ENCODE measurements at places on chromosomes 7 and 10. TPM values are rescaled to one million over a fixed set of nuclear protein-coding genes. Genes with fewer than 3 reads are reported as not detected.

Gene SAP25
- 0.34 TPM for total RNA-seq

Gene PDE6C
- not detected for total RNA-seq

Gene CTAGE8
- not detected for total RNA-seq

Gene HYAL4
- not detected for total RNA-seq

Gene GPR146
- 0.15 TPM for total RNA-seq

Gene PPP1R17
- not detected for total RNA-seq

Gene SPDYE1
- total RNA-seq, result not detected

Gene ARL4A
- total RNA-seq, result 23.3 TPM

Gene DENND2A
- total RNA-seq, result 4.3 TPM

Gene PRPS1L1
- not detected for total RNA-seq

Gene GATA3
- total RNA-seq, result not detected

Gene MAGI2
- total RNA-seq, result 1.5 TPM

Gene STARD3NL
- total RNA-seq, result 62.0 TPM

Gene CPA4
- total RNA-seq, result 28.1 TPM

Gene AKR1C8
- total RNA-seq, result not detected

Gene HOXA1
- total RNA-seq, result 0.45 TPM

Gene SFRP5
- total RNA-seq, result not detected

Gene SUN3
- total RNA-seq, result not detected

Gene CXCL12
- 10.1 TPM for total RNA-seq

Gene HOXA10
- total RNA-seq, result not detected

Gene ACSM6
- total RNA-seq, result not detected

Gene SYT15B
- under 0.01 TPM for total RNA-seq

Gene RAB19
- total RNA-seq, result not detected

Gene IFIT3
- 5.7 TPM for total RNA-seq

Gene CUZD1
- 0.45 TPM for total RNA-seq

Gene GRM8
- not detected for total RNA-seq

Gene ACSL5
- total RNA-seq, result 0.30 TPM

Gene LIPN
- not detected for total RNA-seq

Gene MTERF1
- total RNA-seq, result 6.6 TPM

Gene ITIH5
- total RNA-seq, result 0.67 TPM

Gene CYP2C19
- not detected for total RNA-seq

Gene BAIAP2L1
- 2.5 TPM for total RNA-seq

Gene RGR
- not detected for total RNA-seq

Gene CUEDC2
- total RNA-seq, result 104 TPM

Gene POM121L12
- total RNA-seq, result not detected

Gene LFNG
- 1.2 TPM for total RNA-seq

Gene MEST
- total RNA-seq, result 82.5 TPM

Gene ICA1
- total RNA-seq, result 1.0 TPM

Gene ALOX5
- not detected for total RNA-seq

Gene POMZP3
- total RNA-seq, result 2.7 TPM

Gene RELN
- total RNA-seq, result 1.3 TPM

Gene PRKAR2B
- 2.5 TPM for total RNA-seq

Gene MEIG1
- 0.15 TPM for total RNA-seq

Gene AGR3
- not detected for total RNA-seq

Gene OPN4
- total RNA-seq, result not detected

Gene PROSER2
- 4.7 TPM for total RNA-seq

Gene CCDC186
- total RNA-seq, result 4.0 TPM

Gene ZNF365
- 0.84 TPM for total RNA-seq

Gene STK31
- total RNA-seq, result not detected

Gene FEZF1
- not detected for total RNA-seq

Gene AKR1C4
- total RNA-seq, result not detected

Gene TCAF1
- total RNA-seq, result 35.7 TPM

Gene NPTX2
- total RNA-seq, result 0.45 TPM

Gene UCMA
- not detected for total RNA-seq
